Cardiac fibroblast (primary cell): ENCODE measurements at places on chromosomes 16 and 17.

DNA sequence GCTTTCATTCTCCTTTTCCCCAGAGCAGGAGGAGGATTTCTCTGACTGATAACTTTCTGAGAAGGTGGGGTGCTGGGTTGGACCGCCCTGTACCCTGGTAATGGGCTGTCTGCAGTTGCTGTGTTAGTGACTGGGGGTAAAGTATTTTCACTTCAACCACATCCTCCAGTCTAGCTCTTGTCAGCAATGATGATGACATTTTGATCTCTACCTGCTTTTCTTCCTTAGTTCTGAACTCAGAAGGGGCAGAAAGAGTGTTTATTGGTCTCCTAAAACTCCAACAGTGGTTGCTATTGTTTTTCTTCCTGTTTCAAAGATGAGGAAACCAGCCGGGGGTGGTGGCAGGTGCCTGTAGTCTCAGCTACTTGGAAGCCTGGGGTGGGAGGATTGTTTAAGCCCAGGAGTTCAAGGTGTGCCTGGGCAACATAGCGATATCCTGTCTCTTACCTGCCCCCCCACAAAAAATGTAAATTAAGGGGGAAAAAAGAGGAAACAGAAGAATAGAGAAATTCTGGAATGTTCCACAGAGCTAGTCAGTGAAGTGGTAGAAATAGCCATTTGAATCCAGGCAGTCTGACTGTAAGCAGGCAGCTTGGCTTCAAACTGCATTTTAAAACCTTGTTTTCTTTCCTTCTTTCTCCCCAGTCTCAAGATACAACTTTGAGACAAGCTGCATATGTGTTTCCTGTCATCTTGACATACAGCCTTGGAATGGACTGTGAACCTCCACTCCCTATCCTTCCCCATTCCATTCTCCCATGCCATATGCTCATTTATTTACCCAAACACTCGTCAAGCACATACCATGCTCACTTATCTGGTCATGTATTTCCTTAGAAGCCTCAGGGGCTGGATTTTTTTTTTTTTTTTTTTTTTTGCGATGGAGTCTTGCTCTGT lies 3.3 kb upstream of the N4BP1 start:
- peak; percentile 82 for DNase-seq

DNA sequence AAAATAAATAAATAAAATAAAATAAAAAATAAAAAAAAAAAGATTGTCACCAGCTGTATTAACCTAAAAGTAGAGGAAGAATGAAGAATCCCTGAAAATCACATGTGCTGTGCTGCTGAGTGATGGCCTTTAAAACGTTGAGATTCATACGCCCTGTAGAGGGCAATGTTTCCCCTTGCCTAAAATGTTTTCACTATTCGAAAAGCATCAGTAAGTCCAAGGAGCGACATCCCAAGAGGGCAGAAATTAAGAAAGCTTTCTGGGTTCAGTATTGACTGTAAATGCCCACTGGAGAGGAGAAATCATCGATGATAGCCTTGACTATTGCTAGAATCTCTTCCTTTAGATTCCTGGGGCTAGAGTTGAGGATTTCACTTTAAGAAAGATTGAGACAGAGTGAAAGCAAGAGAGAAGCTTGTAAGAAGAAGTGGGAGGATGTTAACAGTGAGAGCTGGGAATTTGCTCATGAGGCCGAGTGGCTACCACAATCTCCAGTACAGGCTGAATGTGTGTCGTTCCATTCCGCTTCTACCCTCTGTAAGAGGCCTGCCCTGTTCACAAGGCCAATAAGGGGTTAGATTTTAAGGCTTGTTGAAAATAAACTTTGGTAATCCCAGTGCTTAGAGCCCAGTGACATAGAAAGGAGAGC lies 170.8 kb upstream of the FAM20A start:
- peak; percentile 91 for DNase-seq

- DNase-seq = no peak
Measured at GRCh38 chr17:48127371-48128051, 19.9 kb downstream of the SNX11 start.

GRCh38 chr17:64599187-64599676 lies 62.9 kb downstream of the SMURF2 start:
- DNase-seq = no peak

DNA sequence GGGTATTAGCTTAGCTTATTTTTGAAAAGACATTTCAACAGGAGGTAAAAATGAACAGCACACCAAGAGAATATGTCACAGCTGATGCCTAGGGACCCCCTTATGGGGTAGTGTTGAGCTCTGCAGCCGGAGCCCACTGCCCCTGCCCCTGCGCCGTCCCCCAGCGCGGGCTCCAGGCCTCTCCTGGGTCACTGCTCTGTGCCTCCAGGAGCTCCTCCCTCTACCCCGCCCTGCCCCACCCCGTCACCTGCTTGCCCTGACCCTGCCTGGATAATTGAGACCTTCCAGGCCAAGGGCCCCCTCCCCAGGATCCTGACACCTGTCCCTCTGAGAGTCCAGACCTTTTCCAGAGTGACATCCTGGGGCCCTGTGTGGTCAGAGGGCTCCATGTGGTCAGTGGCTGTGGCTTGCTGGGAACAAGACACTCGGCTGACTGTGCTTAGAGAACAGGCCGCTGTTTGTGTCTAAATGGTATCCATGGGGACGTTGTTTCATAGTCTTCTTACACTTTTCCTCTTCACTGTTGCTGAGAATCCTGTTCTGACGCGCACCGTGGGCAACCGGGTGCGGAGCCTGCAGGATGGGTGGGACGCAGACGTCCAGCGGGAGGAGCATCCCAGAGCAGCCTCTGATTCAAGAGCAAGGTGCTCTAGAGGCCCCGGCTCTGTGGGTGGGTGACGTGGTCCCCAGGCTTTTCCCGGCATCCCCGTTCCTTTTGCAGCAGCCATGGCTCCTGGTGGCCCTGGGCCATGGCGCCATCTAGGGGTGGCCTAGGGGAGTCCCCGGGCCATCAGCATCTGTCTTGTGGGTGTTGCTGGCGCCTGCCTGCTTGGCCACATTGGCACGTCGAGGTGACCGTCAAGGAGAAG lies 20.0 kb upstream of the WFIKKN1 start:
- DNase-seq = no peak

- peak; percentile 11 for DNase-seq
Measured at GRCh38 chr16:35252356-35252936, 1793.0 kb downstream of the TP53TG3F start.

GRCh38 chr17:13544765-13545164 lies 57.0 kb downstream of the HS3ST3A1 start:
- DNase-seq = peak; percentile 64

DNA sequence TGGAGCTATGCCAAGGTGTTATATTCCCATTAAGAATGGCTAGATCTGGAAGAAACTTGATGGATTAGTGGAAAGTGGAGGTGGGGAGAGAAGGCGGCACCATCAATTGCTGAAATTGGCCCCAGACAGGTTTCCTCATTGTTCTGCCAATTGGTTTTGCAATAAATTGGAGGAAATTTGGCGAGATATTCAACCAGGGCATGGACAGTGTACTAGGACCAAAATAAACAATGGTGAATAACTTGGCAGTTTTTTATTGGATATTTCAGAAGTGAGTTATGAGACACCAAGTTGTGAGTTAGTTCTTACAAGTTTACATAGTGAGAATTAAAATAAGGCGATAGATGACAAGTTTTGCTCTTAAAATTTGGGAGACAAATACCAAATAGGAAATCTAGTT lies 41.1 kb upstream of the SOX9 start:
- DNase-seq = peak; percentile 2

- DNase-seq = peak; percentile 6
Measured at GRCh38 chr16:65445313-65446260, 323.7 kb upstream of the CDH11 start.

DNA sequence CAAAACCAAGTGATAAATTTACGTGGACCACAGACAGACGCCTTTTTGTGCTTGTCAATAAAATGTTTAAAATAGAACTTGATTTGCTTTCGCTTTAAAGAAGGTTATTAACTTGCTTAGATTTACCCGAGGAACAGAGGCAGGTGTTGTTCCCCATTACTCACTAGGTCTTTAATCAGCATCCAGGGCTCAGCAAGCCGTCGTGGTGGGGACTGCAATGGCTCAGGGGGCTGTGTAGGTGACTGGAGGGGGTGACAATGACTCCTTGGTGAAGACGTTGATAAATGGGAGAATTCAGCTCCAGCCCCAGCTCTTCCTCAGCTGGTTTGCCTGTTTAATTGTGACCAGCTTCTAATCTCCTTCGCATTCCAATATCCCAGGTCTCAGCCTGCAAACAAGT lies 231.4 kb downstream of the TMEM114 start:
- DNase-seq = no peak

DNA sequence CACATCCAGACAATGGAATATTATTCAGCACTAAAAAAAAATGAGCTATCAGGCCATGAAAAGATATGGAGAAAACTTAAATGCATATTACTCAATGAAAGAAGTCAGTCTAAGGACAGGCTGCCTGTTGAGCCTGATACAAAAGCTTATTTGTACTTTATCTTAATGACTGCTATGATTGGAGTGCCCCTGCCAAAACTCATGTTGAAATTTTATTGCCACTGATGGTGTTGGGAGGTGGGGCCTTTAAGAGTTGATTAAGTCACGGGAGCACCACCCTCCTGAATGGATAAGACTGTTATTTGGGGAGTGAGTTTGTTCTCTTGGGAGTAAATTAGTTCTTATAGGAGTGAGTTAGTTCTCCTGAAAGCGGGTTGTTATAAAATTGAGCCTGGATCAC lies 9.9 kb downstream of the C17orf67 start:
- DNase-seq = peak; percentile 13

GRCh38 chr16:3646348-3646920 lies 8.1 kb upstream of the DNASE1 start:
- no peak for DNase-seq

GRCh38 chr17:80941743-80942422 lies 49.8 kb upstream of the CHMP6 start:
- no peak for DNase-seq

- no peak for DNase-seq
Measured at GRCh38 chr17:42389135-42389417, 834 bp upstream of the STAT3 start.

- peak; percentile 89 for DNase-seq
Measured at GRCh38 chr17:47810200-47810821, 11.3 kb downstream of the OSBPL7 start.

DNA sequence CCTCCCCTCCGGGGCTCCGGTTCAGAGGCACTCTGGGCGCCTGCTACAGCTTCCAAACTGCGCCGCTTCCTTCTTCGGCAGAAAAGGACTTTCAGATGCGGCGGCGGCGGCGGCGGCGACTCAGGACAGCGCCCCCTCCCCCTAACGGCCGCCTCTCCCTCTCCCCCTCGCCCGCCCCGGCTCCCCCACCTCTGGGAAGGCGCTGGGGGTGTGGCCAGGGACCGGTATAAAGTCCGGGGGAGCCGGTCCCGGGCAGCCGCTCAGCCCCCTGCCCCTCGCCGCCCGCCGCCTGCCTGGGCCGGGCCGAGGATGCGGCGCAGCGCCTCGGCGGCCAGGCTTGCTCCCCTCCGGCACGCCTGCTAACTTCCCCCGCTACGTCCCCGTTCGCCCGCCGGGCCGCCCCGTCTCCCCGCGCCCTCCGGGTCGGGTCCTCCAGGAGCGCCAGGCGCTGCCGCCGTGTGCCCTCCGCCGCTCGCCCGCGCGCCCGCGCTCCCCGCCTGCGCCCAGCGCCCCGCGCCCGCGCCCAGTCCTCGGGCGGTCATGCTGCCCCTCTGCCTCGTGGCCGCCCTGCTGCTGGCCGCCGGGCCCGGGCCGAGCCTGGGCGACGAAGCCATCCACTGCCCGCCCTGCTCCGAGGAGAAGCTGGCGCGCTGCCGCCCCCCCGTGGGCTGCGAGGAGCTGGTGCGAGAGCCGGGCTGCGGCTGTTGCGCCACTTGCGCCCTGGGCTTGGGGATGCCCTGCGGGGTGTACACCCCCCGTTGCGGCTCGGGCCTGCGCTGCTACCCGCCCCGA lies at the start of gene IGFBP4:
Gene IGFBP4 (plus strand): TSS at position 255 of the 792 bp plus-strand sequence. CDS start 286 bp downstream, at position 541.
- DNase-seq = peak; percentile 70

GRCh38 chr17:61734466-61734865 lies 128.9 kb downstream of the BRIP1 start:
- DNase-seq = no peak

DNA sequence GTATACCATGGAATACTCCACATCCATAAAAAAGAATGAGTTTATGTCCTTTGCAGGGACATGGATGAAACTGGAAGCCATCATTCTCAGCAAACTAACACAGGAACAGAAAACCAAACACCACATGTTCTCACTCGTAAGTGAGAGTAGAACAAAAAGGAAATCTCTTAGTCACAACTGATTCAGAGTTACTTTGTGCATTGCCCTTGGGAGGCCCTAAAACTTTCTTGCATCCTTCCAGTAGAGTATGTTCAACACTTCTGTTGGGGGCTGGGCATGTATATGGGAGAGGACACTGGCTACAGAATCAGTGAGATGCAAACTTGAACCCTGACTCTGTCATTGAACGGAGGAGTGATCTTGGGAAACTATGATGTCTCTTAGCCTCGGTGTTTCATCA lies 147.4 kb upstream of the IRX5 start:
- DNase-seq = no peak

- no peak for DNase-seq
Measured at GRCh38 chr16:81547194-81547938, 102.8 kb downstream of the CMIP start.

GRCh38 chr17:33661975-33662374 lies 368.9 kb upstream of the ASIC2 start:
- no peak for DNase-seq

DNA sequence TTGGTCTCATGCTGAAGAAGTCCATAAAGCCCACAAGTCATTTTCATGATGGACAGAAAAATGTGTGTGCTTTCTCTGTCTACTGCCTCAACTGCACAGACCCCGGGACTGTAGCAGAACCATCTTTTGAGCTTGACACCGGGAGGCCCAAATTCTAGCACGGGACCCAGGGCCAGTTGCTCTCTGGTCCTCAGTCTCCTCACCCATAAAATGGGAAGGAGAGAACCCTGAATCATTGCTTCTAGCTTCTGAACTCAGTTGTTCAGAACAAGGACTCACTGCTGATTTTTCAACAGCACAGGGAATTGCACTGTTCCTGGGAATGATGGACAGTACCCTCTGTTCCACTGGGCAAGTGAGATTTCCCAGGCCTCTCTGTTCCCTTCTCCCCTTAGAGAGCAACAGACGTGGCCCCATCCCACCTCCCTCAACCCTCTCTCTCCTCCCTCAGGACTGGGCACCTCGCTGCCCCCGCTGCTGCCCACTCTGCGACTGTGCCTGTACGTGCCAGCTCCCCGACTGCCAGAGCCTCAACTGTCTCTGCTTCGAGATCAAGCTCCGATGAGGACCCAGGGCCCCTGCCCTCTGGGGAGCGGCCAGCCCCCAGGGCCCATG lies 2.2 kb upstream of the ALDOA start:
- DNase-seq = no peak

- DNase-seq = no peak
Measured at GRCh38 chr16:27434141-27435051, 32.4 kb downstream of the IL21R start.

DNA sequence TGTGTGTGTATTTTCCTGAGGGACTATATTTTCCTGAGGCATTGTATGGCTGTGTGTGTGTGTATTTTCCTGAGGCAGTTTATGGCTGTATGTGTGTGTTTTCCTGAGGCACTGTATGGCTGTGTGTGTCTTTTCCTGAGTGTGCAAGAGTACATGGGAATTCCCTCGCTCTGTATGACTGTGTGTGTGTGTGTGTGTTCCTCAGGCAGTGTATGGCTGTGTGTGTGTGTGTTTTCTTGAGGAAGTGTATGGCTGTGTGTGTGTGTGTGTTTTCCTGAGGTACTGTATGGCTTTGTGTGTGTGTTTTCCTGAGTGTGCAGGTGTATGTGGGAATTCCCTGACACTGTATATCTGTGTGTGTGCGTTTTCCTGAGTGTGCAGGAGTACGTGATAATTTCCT lies 4.1 kb downstream of the ZNF778 start:
- no peak for DNase-seq

- no peak for DNase-seq
Measured at GRCh38 chr16:79662122-79662521, 61.6 kb upstream of the MAF start.
